GM12892 (cell line): ENCODE measurements at places on chromosomes 7 and 10.

DNA sequence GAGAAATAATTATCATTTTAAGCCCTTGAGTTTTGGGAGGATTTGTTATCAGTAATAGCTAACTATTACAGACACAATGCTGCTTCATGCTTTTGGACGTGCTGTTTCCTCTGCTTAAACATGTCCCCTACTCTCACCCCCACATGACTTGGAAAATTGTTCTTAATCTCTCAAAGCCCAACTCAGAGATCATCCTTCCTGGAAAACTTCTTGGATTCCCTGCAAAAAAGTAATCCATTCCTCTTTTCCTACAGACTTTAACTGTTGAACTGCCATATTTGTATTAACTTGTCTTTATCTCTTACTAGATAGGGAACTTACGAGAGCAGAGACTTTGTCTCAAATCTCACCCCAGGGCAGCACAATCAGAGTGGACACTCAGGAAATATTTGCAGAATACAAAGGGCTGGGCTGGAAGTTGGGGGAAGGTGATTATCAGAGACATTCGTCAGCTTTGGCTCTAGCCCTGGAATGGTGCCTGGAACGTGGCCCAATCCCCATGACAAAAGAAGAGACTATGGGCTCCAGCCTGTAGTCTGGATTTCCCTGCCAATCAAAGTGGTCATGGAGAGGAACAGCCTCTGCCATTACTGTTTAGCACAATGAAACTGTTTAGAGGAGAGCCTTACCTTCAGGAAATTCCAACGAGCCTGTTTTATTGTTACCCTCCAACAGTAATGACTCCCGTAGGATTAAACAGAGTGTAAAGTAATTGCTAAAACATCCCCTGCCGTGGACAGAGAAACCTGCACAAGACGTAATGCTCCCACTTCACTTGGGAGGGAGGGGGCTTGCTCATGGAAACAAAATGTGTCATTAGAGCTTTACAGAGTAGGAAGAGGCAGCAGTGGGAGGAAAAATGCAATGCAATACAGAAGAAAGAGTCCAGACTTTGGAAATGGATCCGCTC, 140.4 kb upstream of the AUTS2 start:
- DNase-seq: no peak

DNA sequence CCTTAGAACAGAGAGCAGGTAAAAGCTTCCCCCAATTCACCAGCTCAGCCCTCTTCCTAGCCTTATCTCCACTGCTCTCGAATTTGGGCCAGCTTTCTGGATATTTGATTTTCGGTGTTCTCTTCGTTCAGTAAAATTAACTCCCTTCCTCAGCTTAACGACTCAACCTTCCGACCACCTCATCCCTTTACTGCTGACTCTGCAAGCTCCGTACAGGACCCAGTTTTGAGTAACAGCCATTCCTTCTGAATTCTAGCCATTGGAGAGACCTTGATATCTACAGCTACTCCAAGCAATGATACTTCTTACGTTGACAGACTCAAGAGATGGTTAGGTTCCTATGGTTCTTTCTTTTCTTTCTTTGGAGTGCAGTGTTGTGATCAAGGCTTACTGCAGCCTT, 65.8 kb downstream of the ATE1 start:
- DNase-seq: no peak

GRCh38 chr10:78160591-78160990, 126.9 kb downstream of the RPS24 start:
- no peak for DNase-seq

DNA sequence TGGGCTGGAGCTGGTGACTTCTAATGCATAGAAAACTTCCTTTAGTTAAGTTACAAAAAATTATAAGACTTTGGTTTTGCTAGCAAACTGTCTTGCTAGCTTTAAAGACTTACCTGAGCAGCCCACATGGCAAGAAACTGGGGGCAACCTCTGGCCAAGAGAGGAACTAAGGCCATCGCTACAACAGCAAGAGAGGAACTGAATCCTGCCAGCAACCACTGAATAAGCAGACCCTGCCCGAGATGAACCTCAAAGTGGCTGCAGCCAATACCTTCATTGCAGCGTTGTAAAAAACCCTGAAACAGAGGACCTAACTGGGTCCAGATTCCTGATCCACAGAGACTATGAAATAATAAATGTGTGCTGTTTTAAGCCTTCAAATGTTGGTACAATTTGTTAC, 54.6 kb upstream of the STARD3NL start:
- no peak for DNase-seq

DNA sequence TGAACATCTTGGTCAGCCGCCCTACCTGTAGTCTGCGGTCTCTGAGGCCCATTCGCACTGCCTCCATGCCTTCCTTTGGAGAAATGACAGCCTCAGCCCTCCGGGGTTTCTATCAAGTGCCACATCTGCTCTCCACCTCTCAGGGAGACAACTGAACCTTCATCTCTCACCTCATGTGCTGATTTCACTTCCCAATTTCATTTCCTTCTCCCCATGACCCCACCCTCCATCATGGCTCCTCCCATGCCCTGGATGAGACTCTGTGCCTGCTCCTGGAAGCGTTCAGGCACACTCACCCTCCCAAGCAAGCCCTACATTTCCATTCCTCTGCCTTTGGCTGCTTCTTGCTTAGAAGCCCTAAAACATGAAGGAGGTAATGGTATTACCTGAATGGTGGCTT, 7.8 kb upstream of the SCD start:
- peak; percentile 49 for DNase-seq

DNA sequence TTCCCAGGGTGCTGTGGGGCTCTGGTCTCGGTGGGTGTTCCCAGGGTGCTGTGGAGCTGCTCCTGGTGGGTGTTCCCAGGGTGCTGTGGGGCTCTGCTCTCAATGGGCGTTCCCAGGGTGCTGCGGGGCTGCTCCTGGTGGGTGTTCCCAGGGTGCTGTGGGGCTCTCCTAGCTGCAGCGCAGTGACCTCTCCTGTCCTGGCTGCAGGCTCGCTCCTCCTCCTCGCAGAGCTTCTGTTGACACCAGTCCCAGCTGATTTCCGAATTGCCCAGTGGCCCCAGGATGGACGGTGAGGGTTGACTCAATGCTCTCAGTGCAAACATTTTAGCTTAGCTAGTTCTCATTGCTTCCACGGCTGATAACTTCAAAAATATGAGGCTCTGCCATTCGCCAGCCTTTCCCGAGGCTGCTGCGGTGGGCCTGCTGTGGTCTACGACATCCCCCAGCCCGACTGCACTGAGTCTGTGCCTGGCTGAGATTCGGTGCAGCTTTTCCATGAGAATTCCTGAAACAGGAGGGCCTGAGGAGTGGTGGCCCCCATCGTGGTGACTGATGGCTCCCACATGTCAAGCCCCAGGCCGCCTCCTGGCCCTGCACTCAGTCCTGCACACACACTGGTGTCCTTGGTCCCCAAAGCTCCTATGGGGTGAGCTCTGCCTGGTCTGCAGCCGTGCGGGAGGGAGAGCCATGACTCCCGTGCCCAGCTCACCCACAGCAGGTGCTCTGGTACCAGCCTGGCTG, 58.3 kb upstream of the NKX6-2 start:
- DNase-seq: no peak

- DNase-seq: no peak
Observed at GRCh38 chr7:16926861-16927260, 45.1 kb upstream of the AGR3 start.

DNA sequence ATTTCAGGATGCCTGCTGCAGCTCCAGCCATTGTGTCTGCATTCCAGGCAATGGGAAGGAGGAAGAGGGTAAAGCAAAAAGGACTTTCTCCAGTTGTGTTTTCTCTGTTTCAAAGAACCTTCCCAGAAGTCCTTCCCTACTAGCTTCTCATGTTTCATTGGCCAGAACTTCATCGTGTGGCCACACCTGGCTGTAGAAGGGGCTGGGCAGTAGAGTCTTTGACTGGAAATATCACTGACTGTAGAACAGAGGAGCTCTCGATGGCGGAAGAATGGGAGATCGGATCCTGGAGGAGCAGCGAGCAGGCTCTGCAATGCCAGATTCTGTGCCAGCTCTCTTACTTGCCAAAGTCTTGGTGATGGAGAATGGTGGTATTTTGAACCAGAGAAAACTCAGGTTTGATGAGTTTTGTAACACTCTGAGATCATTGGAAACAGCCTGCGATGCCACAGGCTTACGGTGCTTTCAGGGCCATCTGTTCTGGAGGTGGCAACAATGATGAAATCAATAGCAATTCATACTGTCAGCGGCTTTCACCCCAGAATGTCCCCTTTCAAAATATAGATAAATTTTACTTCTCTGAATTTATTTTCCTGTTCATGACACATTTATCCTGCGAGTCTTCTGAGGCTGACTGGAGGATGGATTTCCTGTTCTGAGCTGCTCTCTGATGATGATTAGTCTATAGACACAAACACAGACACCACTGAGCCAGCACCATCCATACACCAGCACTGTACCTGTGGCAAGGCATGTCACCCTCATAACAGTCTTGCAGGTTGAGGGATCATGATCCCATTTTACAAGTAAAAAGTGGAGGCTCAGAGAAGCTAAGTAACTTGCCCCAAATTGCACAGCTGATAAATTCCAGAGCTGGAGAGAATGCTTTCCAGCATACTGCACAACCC, 204.2 kb downstream of the EMX2 start:
- no peak for DNase-seq

DNA sequence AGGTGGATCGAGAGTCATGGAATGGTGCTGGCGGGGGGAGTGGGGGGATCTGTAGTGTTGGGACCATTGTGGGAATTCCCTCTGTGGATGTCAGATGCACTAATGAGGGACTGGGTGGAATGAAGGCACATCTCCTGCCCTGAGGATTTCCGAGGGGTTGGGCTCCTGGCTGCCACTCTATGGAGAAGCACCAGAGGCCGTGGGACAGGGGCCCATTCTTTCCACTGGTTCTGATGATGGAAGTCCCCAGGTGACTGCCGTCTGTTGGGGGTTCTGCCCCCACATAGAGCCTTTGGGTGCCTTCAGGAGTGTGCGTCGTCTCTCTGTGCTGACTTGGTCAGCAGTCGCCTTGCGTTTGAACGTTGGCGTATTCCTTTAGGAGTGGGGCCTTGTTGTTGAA, 202.9 kb downstream of the GLRX3 start:
- DNase-seq: no peak

GRCh38 chr10:89563861-89564478, 28.6 kb upstream of the SLC16A12 start:
- DNase-seq: no peak

- DNase-seq: no peak
Observed at GRCh38 chr10:113067501-113067900, 117.5 kb downstream of the TCF7L2 start.

DNA sequence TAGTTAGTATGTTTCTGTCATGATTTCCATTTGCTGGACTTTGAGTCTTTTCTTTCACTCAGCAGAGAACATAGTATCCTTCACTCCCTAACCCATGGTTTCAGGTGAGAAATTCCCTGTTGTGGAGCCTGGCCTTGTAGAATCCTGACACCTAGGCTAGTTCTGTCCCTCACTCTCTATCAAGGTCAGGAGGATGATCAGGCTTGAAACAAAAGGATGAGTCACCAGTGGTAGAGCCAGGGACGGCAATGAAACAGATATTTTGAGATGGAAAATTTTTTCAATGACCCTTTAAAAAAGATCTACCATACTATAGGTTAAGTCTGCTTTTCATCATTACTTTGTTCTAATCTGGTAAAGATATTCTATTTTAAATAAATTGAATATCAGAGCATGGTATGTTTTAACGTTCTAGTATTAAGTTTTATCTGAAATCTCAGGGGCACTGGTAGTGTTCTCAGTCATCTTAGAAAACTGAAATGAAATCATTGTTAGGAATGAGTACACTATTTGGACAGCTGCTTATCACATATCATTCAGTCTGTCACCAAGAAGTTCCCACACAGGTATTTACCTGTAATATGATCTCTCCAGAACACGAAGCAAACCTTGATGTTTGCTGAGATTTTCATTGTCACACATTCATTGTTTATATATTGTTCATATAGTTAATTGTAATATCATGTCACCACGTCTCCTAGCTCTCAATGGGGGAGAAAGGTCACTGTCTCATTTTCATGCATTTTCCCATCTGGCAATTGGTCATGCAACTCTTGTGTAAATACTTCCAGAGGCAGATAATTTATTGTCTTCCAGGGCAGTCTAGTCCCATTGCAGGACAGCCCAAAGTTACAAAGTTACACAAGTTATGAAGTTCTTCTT, 299.9 kb upstream of the LRRTM3 start:
- no peak for DNase-seq

GRCh38 chr7:6502886-6503285, 48.4 kb downstream of the GRID2IP start:
- no peak for DNase-seq

DNA sequence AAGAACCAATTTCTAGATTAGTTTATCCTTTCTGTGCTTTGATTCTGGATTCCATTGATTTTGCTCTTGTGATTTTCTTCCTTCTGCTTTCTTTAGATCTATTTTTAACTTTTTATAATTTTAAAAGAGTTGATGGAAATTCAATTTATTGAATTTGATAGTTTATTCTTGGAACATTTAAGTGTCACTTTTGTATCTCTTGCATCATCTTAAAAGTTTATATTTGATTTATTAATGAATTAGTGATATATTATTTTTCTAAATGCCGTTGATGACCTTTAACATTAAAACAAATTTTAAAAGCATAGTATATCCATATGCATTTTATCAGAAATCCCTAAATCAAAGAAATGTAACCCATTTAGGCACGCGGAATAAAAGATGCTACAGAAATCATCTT, 26.9 kb downstream of the DMTF1 start:
- no peak for DNase-seq

DNA sequence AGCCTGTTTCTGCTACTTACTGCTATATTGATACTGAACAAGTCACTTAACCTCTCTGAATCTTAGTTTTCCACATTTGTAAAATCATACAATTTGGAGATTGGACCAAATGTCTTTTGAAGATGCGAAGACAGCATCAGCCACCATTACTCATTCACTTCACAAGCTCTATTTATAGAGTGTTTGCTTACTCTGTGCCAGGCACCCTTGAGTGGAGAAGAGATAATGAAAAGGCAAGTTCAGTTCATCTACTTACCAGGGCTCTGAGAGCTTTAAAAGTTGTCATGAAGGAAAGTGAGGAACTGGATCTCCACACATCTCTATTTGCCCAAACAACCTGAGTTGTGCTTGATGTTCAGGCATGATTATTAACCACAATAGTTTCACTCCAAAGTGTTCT, 277.5 kb downstream of the CSTF2T start:
- no peak for DNase-seq

GRCh38 chr7:98075801-98076200, 30.9 kb upstream of the LMTK2 start:
- no peak for DNase-seq

DNA sequence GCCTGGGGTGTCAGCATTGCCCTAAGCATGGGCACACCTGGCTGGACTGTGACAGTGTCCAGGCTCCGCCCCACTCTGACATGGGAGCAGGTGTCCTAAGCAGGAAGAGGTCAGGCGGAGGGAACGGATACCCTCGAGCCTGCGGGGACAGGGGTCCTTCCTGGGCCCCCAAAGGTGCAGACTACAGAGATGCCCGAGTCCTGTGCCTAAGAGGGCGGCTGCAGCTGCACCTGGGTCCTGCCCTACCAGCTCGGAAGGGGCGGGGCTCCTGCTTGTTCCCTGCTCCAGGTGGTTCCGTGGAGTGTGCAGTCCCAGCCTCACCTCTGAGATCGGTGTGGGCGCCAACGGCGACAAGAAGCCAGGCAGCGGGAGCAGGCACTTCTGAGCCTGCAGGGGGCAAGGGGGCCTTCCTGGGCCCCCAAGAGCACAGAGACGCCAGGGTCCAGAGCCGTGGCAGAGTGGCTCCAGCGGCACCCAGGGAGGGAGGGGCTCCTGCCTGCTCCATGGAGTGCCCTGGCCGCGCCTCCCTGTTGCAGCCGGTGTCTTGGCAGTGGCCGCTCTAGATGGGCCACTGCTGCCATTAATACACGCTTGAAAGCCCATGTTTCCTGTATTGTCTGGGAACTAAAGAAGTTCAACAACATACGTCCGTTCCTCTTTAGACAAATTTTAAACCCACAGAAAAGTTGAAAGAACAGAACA, 64.5 kb upstream of the CACNA2D1 start:
- DNase-seq: no peak

GRCh38 chr10:46104071-46104585, 58.1 kb upstream of the MSMB start:
- DNase-seq: no peak
